ENCODE measurements at places on chromosomes 3 and 15. TPM values are rescaled to one million over a fixed set of nuclear protein-coding genes. Genes with fewer than 3 reads are reported as not detected.

Gene LYSMD2
- total RNA-seq, result 8.4 TPM

Gene DLL4
- total RNA-seq, result 3.6 TPM

Gene DNAJB8
- 0.48 TPM for total RNA-seq

Gene ADAMTS7
- total RNA-seq, result 2.4 TPM

Gene CNTN4
- 40.0 TPM for total RNA-seq

Gene SERPINI2
- 3.1 TPM for total RNA-seq

Gene NPAP1
- 2.4 TPM for total RNA-seq

Gene CYP8B1
- total RNA-seq, result 2.6 TPM

Gene TRH
- not detected for total RNA-seq

Gene DZIP1L
- 15.9 TPM for total RNA-seq

Gene FBXO40
- total RNA-seq, result 2.2 TPM

Gene LNP1
- 2.4 TPM for total RNA-seq

Gene SEMA3F
- 9.1 TPM for total RNA-seq

Gene CPNE9
- total RNA-seq, result not detected

Measured in umbilical cord (tissue), 2 donors.